ENCODE measurements at places on chromosomes 7 and 10. TPM values are rescaled to one million over a fixed set of nuclear protein-coding genes. Genes with fewer than 3 reads are reported as not detected.

- H3K4me1 ChIP-seq: no peaks in the 10 kb centered on the region
- no peak overlapping the region for H3K27ac ChIP-seq
- DNase-seq: no peak
- no peaks in the 10 kb centered on the region for H3K36me3 ChIP-seq
- H3K4me3 ChIP-seq: no peak overlapping the region
These were observed 52.3 kb downstream of the NEURL1 start for GRCh38 chr10:103545771-103546281.

DNA sequence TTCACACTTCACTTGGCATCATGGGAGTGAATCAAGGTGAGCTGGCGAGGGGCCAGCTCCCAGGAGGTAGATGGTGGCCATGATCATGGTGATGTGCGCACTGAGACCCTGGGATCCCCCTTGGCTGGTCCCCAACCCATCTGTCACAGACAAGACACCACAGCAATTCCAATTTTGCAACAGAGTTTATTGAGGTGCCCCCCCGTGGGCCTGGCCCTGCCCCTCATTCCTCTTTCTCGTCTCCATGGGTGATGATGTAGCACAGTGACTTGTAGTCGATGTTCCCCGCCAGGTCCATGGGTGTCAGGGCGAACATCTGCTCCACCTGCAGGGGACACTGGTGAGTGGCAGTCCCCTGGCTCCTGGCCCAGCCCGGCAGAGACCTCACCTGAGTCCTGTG, 2.4 kb downstream of the MYL7 start:
- H3K27ac ChIP-seq: no peak overlapping the region
- H3K27me3 ChIP-seq: peaks cover 77% of the 10 kb centered on the region
- H3K36me3 ChIP-seq: no peaks in the 10 kb centered on the region
- no peak for DNase-seq
- no peak overlapping the region for H3K4me3 ChIP-seq

AKR1B15 gene
- total RNA-seq: 0.73 TPM

- H3K36me3 ChIP-seq: peaks cover 21% of the 10 kb centered on the region
- H3K27me3 ChIP-seq: no peaks in the 10 kb centered on the region
- H3K4me3 ChIP-seq: no peak overlapping the region
- DNase-seq: no peak
- H3K27ac ChIP-seq: no peak overlapping the region
These were observed 184.1 kb downstream of the ELFN1 start for GRCh38 chr7:1853986-1854865.

DNA sequence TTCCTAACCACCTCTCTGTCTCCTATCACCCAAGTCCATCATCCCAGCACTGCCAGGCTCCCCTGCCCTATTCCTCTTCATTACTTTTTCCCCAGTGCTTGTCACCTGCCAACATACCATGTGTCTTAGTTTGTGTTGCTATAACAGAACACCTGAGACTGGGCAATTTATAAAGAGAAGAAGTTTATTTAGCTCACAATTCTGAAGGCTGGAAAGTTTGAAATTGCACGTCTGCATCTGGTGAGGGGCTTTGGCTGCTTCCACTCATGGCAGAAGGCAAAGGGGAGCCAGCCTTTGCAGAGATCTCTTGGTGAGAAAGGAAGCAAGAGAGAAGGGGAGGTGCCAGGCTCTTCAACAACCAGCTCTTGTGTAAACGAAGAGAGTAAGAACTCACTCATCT, 47.3 kb downstream of the DRGX start:
- H3K27ac ChIP-seq: no peak overlapping the region
- H3K4me1 ChIP-seq: no peaks in the 10 kb centered on the region
- no peak for DNase-seq
- no peak overlapping the region for H3K4me3 ChIP-seq
- H3K27me3 ChIP-seq: peaks cover 85% of the 10 kb centered on the region

All from Calu3 (cell line).